Vagina (tissue), 2 donors: ENCODE measurements at places on chromosomes 12 and 14.

GRCh38 chr12:27802936-27803335 lies 22.9 kb upstream of the MANSC4 start:
- no peaks in the 10 kb centered on the region for H3K27me3 ChIP-seq
- no peak overlapping the region for H3K27ac ChIP-seq
- H3K36me3 ChIP-seq: no peaks in the 10 kb centered on the region
- H3K4me1 ChIP-seq: no peaks in the 10 kb centered on the region

DNA sequence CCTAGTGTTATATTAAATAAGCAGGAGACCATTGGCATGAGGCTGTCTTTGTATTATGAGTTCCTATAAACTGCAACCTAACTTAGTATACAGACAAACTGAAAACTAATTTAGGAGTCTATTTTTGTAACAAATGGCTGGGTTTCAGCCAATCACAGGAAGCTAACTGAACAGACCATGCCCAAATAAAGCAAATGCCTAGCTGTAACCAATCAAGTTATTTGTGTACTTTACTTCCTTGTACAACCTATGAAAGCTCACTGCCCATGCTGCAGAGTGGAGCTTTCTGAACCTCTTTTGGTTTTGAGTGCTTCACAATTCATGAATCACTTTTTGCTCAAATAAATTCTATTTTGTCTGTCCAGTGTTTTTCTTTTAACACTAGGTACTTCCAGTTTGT lies 41.6 kb downstream of the GUCY2C start:
- H3K4me3 ChIP-seq: no peak overlapping the region
- H3K27ac ChIP-seq: no peak overlapping the region
- H3K4me1 ChIP-seq: no peaks in the 10 kb centered on the region
- H3K27me3 ChIP-seq: no peaks in the 10 kb centered on the region
- H3K36me3 ChIP-seq: no peaks in the 10 kb centered on the region
- no peak for DNase-seq

DNA sequence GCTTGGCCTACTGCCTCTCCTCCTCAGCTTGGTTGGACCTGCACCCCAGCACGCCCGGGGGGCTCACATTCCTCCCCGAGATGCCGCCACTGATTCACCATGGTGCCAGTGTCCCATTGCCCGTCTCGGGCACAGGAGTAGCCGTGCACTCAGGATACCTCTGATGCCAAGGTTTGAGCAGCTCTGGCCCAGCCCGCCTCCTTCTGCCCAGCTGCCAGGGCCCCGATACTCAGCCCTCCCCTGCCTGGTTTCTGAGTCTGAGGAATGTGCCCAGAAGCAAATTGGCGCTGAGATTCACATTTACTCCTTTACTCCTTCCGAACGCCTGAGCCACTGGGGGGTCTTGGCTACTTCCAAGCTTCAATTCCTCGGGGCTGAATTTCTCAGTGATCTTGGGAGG lies 63.5 kb downstream of the NINJ2 start:
- H3K27ac ChIP-seq: no peak overlapping the region
- no peak overlapping the region for H3K4me3 ChIP-seq
- H3K27me3 ChIP-seq: no peaks in the 10 kb centered on the region
- peaks cover 14% of the 10 kb centered on the region for H3K4me1 ChIP-seq
- no peaks in the 10 kb centered on the region for H3K36me3 ChIP-seq
- DNase-seq: no peak

- no peaks in the 10 kb centered on the region for H3K36me3 ChIP-seq
- H3K27me3 ChIP-seq: no peaks in the 10 kb centered on the region
- no peak for DNase-seq
- no peaks in the 10 kb centered on the region for H3K4me1 ChIP-seq
Observed at GRCh38 chr12:7716381-7716780, 5.1 kb downstream of the DPPA3 start.

DNA sequence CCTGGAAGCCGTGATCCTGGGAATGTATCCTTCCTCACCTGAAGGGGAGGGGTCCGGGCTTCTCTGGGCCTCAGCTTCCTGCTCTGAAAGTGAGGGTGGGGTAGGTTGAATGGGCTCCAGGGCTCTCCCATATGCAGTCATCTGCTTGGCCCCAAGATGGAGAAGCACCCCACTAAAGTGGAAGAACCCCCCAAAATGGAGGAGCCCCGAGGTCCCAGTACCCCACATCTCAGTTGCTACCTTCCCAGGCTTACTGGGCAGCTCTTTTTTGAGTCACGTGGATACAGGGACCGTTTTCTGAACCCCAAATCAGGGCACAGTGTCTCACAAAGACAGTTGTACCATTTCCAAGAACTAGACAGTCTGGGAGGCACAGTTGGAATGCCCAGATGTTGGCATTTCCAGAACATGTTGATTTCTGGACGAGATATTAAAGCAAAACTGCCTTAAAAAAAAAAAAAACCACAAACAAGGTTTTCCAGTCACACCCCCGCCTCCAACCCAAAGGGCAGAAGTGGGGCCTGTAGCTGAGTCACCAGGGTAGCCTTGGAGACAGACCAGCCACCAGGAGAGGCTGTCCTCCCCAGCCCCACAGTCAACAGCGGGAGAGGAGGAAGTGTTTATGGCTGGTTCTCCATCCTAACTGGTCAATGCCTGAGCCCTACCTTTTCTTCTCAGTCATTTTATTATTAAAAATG lies 12.1 kb downstream of the VASH1 start:
- peak overlapping the region; percentile 76 for H3K27ac ChIP-seq
- peak overlapping the region; percentile 0 for H3K4me3 ChIP-seq
- H3K27me3 ChIP-seq: no peaks in the 10 kb centered on the region
- peak; percentile 90 for DNase-seq
- no peaks in the 10 kb centered on the region for H3K36me3 ChIP-seq

GRCh38 chr12:90091809-90092208 lies 383.2 kb upstream of the ATP2B1 start:
- no peaks in the 10 kb centered on the region for H3K36me3 ChIP-seq
- H3K4me3 ChIP-seq: no peak overlapping the region
- H3K27me3 ChIP-seq: no peaks in the 10 kb centered on the region

- no peak for DNase-seq
- H3K36me3 ChIP-seq: no peaks in the 10 kb centered on the region
- H3K27ac ChIP-seq: peak overlapping the region; percentile 49
- no peak overlapping the region for H3K4me3 ChIP-seq
- H3K27me3 ChIP-seq: no peaks in the 10 kb centered on the region
Observed at GRCh38 chr12:10067264-10067663, 31.5 kb downstream of the CLEC1A start.

- DNase-seq: no peak
- no peaks in the 10 kb centered on the region for H3K4me1 ChIP-seq
- no peak overlapping the region for H3K27ac ChIP-seq
- H3K4me3 ChIP-seq: no peak overlapping the region
- H3K36me3 ChIP-seq: no peaks in the 10 kb centered on the region
- H3K27me3 ChIP-seq: no peaks in the 10 kb centered on the region
Observed at GRCh38 chr14:104271391-104271790, 133.0 kb downstream of the KIF26A start.

DNA sequence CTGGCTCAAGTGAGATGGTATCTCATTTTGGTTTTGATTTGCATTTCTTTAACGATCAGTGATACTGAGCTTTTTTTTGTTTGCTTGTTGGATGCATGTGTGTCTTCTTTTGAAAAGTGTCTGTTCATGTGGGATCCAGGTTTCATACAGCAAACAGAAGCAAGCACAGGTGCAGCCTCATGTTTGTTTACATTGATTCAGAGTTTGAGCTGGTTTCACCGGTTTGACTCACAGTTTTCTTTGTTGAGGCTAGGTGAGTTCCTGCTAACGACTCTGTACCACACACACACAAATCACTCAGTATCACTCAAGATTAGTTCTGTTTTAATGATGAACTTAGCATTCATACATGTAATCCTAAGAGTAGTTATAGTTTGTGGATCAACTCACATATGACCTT lies 3.7 kb downstream of the OR10G2 start:
- no peak overlapping the region for H3K27ac ChIP-seq
- no peak for DNase-seq
- H3K36me3 ChIP-seq: no peaks in the 10 kb centered on the region
- H3K4me1 ChIP-seq: no peaks in the 10 kb centered on the region
- H3K27me3 ChIP-seq: no peaks in the 10 kb centered on the region
- H3K4me3 ChIP-seq: no peak overlapping the region

- H3K4me3 ChIP-seq: no peak overlapping the region
- H3K36me3 ChIP-seq: no peaks in the 10 kb centered on the region
- no peaks in the 10 kb centered on the region for H3K27me3 ChIP-seq
- DNase-seq: no peak
- H3K27ac ChIP-seq: no peak overlapping the region
- no peaks in the 10 kb centered on the region for H3K4me1 ChIP-seq
Observed at GRCh38 chr12:5379749-5380496, 52.0 kb upstream of the NTF3 start.

GRCh38 chr14:100072783-100073346 lies 7.6 kb downstream of the EVL start:
- H3K4me1 ChIP-seq: peaks cover 54% of the 10 kb centered on the region
- no peaks in the 10 kb centered on the region for H3K27me3 ChIP-seq
- H3K4me3 ChIP-seq: no peak overlapping the region
- DNase-seq: no peak
- no peak overlapping the region for H3K27ac ChIP-seq

DNA sequence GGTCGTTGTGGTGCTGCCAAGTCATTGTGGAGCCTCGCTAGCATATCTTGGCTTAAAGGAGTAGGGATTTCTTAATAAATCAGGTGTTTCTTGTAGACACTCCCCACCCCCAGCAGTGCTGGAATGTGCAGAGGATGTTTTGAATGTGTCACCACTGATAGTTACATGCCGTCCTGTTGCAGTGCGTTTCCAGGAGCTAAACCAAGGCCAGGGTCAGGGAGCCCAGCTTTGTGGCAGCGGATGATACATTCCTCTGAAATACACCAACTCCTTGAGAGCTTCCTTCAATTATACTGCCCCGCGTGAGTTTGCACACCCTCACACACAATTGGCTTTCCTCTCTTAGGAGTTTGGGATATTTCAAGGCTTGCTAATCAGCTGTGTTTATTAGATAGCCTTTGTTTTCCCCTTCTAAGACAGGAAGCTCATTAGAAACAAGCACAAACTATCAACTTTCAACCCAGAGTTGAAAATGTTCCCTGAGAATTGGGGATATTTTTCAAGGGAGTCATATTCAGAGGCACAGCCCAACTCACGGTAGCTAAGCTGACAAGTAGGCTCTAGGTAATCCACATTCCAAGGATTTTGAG lies 154.9 kb downstream of the C12orf75 start:
- no peaks in the 10 kb centered on the region for H3K27me3 ChIP-seq
- H3K27ac ChIP-seq: no peak overlapping the region
- no peaks in the 10 kb centered on the region for H3K36me3 ChIP-seq

DNA sequence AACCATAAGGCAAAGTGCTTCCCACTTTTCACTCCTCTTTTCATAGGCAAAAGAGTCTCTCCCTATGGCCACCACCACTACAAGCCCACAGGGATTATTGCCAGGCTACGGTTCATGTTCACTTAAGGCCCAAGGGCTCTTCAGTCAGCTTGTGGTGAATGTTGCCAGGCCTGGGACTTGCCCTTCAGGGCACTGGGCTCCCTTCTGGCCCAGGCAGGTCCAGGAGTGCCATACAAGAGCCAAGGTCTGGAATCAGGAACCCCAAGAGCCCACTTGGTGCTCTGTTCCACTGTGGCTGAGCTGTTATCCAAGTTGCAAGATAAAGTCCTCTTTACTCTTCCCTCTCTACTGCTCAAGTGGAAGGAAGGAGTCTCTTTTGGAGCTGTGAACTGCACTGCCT lies 307.6 kb downstream of the FUT8 start:
- H3K27ac ChIP-seq: no peak overlapping the region
- no peaks in the 10 kb centered on the region for H3K4me1 ChIP-seq
- peaks cover 1% of the 10 kb centered on the region for H3K36me3 ChIP-seq
- H3K27me3 ChIP-seq: no peaks in the 10 kb centered on the region

- peaks cover 62% of the 10 kb centered on the region for H3K4me1 ChIP-seq
- DNase-seq: no peak
- no peaks in the 10 kb centered on the region for H3K36me3 ChIP-seq
Observed at GRCh38 chr12:121628037-121628436, 1.7 kb downstream of the ORAI1 start.

GRCh38 chr14:61585598-61586543 lies 109.4 kb upstream of the HIF1A start:
- DNase-seq: no peak
- H3K4me1 ChIP-seq: peaks cover 40% of the 10 kb centered on the region
- H3K27me3 ChIP-seq: no peaks in the 10 kb centered on the region
- no peaks in the 10 kb centered on the region for H3K36me3 ChIP-seq
- H3K4me3 ChIP-seq: no peak overlapping the region

DNA sequence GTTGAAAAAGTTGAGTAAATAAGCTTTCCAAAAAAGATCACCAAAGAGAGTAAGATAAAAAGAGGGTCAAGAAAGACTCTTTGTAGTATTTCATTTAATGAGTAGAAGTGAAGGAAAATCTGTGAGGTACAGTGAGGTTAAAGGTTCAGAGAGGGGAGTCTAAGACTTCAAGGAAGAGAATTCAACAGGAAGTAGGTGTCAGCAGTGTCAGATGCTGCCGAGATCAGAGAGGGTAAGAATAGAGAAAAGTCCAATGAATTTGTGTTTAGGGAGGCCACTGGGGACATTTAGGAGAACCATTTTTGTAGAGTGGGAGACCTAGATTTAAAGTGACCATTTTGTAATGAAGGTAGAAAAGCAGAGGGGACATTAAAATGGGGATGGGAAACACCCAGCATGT lies 71.6 kb upstream of the KRAS start:
- H3K36me3 ChIP-seq: no peaks in the 10 kb centered on the region
- no peak overlapping the region for H3K27ac ChIP-seq
- H3K27me3 ChIP-seq: no peaks in the 10 kb centered on the region
- H3K4me3 ChIP-seq: no peak overlapping the region

DNA sequence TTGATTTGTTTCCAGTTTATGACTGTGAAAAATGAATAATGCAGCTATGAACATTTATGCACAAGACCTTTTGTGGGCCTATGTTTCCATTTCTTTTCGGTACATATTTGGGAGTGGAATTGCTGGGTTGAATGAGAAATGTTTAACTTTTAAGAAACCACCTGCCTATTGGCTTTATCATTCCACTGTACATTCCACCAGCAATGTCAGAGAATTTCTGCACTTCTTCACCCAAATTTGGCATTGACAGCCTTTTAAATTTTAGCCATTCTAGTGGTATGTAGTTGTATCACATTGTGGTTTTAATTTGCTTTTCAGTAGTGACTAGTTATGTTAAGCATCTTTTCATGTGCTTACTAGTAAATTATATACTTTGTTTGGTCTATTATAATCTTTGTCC lies 317.0 kb upstream of the TMTC1 start:
- H3K4me1 ChIP-seq: no peaks in the 10 kb centered on the region
- no peak for DNase-seq
- no peak overlapping the region for H3K4me3 ChIP-seq
- H3K27me3 ChIP-seq: no peaks in the 10 kb centered on the region
- H3K27ac ChIP-seq: no peak overlapping the region

- H3K36me3 ChIP-seq: no peaks in the 10 kb centered on the region
- H3K4me1 ChIP-seq: no peaks in the 10 kb centered on the region
- no peak overlapping the region for H3K4me3 ChIP-seq
- no peaks in the 10 kb centered on the region for H3K27me3 ChIP-seq
- no peak for DNase-seq
Observed at GRCh38 chr14:43408472-43408871, 1098.6 kb downstream of the FSCB start.

GRCh38 chr12:124472690-124473279 lies 94.6 kb downstream of the NCOR2 start:
- peaks cover 65% of the 10 kb centered on the region for H3K36me3 ChIP-seq
- no peak overlapping the region for H3K4me3 ChIP-seq
- no peak overlapping the region for H3K27ac ChIP-seq
- DNase-seq: no peak
- H3K27me3 ChIP-seq: no peaks in the 10 kb centered on the region
- no peaks in the 10 kb centered on the region for H3K4me1 ChIP-seq

- DNase-seq: no peak
- H3K27me3 ChIP-seq: no peaks in the 10 kb centered on the region
- peak overlapping the region; percentile 99 for H3K27ac ChIP-seq
Observed at GRCh38 chr14:103627073-103628025, 1.7 kb upstream of the KLC1 start.
